Right atrium auricular region (tissue), 2 donors: ENCODE measurements at places on chromosomes 2 and 18.

DNA sequence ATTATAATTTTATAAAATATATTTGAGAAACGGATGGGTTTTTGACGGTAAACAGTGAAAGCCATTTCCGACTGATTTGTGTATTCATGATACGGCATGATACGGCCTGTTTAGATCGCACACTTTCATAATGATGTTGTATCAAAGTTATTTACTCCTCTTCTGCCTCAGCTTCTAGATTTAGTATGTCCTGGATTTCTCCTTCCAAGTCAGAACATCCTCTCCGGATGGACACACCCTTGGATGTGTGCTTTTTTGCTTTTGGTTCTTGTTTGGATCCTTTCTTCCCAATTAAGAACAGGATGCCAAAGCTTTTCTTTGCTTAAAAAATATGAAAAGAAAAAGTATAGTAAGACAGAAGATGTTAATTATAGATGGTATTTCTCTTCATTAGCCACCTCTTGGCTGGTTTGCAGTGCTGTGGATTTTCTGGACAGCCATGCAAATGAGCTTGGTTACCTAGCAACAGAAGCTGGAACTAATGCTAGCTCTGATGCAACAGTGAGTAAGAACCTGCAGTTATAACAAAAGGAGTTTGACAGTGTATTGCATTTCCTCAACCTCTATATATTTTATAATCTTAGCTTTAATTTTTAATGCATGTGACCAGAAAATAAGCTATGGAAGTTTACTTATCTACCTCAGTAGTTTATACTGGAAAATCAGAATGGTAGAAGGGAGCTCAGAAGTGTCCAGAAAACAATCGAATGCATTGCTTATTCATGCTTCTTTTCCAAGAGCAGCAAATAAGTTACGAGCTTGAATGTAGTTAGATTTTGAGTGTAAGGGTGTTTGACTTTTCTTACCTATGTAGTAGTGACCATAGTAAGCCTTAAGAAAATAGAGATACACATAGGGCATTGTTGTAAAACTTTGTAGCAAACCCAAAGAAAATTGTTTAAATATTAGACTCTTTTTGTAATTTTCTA lies 27.9 kb downstream of the RMND5A start:
- DNase-seq, result no peak

DNA sequence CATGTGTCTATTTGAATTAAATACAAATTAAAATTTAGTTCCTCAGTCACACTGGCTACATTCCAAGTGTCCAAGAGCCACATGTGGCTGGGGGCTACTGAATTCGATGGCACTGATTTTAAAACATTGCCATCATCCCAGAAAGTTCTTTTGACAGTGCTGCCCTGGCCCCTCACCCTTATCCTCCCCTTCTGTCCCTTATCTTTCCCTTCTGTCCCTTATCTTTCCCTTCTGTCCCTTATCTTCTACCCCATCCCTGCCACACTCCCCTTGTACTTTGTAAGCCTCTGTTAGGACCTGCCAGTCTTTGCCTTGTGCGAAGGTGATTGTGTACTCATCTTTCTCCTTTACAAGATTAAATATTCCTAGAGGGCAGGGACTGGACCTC lies 85.2 kb downstream of the DNMT3A start:
- no peak for DNase-seq

- DNase-seq, result no peak
These were observed 56.0 kb downstream of the ABCA12 start for GRCh38 chr2:215082446-215082845.

DNA sequence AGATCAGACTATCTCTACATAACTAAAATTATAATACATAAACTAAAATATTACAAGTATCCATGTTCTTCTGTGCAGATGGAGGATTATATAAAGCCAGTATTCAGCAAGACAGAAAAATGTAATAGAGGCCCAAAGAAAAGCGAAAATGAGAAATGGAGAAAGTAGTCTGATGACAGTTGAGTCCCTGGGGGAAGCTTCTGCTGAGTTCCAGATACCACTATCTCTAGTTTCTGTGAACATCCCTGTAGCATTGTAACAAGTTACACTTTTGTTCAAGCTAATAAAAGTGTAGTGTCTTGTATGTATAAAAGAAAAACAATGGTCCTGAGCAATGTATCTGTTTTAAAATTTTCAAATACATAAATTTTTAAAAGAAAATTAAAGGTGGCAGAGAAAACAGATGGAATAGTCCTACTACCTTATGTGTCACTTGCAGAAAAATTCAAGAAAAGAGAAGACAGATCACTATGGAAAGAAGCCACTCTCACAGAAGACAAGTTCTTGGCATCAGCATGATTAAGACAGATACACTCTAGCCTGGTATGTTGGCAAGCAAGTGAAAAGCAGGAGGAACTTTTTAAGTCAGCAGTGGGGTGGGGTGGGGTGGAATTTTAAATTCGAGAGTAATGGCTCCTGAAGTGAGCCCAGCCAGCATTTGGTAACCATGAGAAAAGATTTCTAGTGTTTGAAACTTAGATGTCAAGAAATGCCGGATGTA lies 541.9 kb downstream of the LRRTM4 start:
- DNase-seq, result no peak

GRCh38 chr2:23720705-23721453 lies 206.0 kb downstream of the ATAD2B start:
- no peak for DNase-seq

DNA sequence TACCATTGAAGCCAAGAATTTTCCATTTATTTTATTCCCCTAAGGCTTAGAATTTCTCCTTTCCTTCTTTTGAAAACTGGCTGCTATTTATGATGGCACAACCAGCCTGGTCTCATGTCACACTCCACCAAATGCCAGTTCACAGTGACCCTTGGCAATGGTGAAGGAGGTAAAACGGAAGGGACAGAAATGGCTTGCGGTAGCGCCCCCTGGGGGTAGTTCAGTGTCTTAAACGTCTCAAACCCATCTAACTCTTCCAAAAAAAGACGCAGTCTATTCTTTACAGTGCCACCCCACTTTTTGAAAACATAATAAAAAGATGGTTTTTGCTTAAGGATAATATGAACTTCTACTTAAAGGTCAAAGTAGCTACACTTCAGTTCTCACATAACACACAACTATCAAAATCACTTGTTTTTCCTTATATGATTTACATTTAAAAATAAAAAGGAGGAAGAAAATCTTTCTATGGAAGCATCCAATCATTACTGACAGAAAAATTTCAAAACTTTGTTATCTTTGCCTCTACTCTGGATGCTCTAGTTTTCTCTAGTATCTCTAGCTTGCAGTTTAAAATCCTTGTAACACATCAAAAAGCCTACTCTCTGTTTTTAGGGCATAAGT lies 28.0 kb downstream of the PNO1 start:
- DNase-seq, result no peak

- DNase-seq, result no peak
These were observed 268.2 kb upstream of the ID2 start for GRCh38 chr2:8413589-8414135.

DNA sequence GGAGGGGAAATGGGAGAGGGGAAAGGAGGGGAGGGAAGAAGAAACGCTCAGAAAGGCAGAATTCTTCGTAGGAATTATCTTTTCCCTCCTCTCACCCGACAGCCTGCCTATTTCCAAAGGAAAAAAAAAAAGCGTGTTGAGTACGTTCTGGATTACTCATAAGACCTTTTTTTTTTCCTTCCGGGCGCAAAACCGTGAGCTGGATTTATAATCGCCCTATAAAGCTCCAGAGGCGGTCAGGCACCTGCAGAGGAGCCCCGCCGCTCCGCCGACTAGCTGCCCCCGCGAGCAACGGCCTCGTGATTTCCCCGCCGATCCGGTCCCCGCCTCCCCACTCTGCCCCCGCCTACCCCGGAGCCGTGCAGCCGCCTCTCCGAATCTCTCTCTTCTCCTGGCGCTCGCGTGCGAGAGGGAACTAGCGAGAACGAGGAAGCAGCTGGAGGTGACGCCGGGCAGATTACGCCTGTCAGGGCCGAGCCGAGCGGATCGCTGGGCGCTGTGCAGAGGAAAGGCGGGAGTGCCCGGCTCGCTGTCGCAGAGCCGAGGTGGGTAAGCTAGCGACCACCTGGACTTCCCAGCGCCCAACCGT lies at the start of gene GAD1:
Gene GAD1 (plus strand): TSS at position 384 of the 589 bp plus-strand sequence. CDS start 1,705 bp downstream, outside the sequence.
- no peak for DNase-seq

GRCh38 chr18:79881695-79882094 lies 69.8 kb downstream of the SLC66A2 start:
- peak; percentile 36 for DNase-seq

DNA sequence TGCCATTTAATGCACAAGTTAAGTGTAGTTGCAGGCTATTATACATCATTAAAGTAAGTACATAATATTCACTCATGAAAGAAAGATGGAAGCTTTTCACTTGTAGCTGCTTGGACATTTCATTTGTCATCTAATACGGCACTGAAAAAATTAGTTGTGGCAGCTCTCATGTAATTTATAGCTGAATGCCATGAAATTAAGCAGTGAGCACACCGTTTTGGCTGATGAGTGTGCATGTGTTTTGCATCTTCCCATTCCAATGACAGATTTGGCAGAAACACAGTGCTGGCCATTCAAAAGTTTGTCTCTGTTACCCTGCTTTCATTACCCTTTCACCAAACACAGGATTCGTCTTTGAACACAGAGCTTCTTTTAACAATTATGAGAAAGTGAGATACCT lies 174.0 kb downstream of the PTGR3 start:
- no peak for DNase-seq

DNA sequence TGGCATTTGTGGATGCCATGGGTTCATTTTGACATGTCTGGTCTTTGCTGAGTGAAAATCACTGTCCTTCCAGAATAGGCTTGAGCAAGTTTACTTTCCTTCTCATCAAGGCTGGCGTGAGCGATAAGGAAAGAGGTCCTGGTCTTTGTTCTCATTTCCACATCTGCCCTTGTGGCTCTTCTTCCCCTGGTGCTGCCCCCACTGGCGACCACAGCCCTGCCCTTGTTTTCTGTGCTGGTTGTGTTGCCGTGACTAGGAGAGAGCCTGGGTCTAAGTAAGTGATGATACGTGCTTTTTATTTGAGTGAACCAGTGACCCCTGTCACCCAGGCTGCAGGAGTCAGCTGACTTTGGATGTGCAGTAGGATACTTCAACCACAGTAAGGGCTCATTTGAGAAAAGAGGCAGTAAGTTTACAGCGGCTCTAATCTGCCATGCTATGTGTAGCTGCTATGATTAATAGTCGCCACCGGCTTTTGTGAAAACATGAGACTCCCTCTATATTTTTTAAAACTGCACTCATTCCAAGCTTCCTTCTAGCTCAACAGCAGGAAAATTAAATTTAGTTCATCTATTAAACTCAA lies 441.7 kb downstream of the RNF144A start:
- DNase-seq, result no peak

DNA sequence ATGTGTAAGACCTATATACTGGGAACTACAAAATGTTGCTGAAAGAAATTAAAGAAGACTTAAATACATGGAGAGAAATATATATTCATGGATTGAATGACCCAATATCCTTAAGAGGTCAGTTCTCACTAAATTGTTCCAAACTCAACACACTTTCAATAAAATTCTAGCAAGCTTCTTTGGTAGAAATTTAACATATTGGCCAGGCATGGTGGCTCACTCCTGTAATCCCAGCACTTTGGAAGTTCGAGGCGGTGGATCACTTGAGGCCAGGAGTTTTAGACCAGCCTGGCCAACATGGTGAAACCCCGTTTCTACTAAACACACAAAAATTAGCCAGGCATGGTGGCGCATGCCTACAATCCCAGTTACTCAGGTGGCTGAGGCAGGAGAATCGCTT lies 33.6 kb upstream of the MYCN start:
- DNase-seq, result peak; percentile 28

DNA sequence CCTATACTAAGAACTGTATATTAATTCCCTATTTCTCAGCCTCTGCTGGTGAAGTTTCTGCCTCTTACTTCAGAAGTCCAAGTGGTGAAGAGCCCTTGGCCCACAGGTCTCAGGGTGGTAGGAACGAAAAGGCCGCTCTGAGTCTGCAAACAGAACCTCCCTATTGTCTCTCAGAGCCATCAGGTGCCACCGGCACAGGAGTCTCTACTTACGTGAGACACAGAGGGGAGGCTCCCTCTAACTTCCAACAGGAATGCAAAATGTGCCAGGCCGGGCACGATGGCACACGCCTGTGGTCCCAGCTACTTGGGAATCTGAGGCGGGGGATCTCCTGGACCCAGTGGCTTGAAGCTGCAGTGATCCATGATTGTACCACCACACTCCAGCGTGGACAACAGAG lies 143.0 kb downstream of the TPO start:
- DNase-seq, result no peak

- DNase-seq, result peak; percentile 36
These were observed 69.6 kb upstream of the DNMT3A start for GRCh38 chr2:25411281-25411680.

GRCh38 chr2:97981961-97982360 lies 13.8 kb downstream of the TMEM131 start:
- no peak for DNase-seq

GRCh38 chr2:227799202-227799601 lies 14.4 kb upstream of the CCL20 start:
- DNase-seq, result no peak

- no peak for DNase-seq
These were observed 211.9 kb downstream of the RBM43 start for GRCh38 chr2:151049746-151050145.

- no peak for DNase-seq
These were observed 61.5 kb downstream of the SERPINB8 start for GRCh38 chr18:64031411-64031810.

DNA sequence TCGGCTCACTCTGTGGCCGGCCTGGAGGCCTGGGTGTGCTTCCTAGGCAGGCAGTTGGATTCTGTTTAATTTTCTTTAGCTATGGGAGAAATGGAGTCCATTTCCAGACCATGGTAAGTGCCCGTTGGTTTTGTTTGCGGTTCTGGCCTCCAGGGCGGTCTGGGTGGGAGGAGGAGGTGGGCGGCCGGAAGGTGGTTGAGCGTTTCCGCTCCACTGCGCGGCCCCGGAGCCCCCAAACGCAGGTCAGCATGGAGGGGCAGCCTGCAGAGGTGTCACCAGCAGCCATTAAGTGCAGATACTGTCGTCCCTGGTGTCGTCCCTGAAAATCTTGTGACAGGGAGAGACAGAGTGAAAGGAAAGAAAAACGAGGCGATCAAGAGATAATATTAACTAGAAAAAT lies 303.9 kb downstream of the GBX2 start:
- DNase-seq, result no peak

- no peak for DNase-seq
These were observed 145.4 kb upstream of the FOSL2 start for GRCh38 chr2:28247290-28247689.

- DNase-seq, result no peak
These were observed 102.9 kb downstream of the ZFP36L2 start for GRCh38 chr2:43123486-43123885.

DNA sequence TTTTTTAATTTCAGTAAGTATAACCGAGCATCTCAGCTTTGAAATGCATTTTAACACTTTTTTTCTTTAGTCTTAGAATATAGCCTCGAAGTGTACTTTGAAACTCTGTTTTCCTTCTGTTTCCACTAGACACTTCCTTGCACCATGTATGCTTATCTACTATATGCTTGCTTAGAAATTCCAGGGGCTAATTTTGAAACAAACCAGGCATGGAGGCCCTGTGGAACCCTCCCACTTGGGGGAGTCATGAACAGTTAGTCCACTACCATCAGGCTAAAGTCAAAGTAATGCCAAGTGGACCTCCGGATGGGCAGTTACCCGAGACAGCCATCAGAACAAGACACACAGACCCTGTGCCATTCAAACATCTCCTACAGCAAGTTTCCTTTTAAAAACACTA lies 120.3 kb downstream of the LCLAT1 start:
- DNase-seq, result no peak

- no peak for DNase-seq
These were observed 23.5 kb downstream of the COMMD1 start for GRCh38 chr2:61928826-61929461.
